ENCODE measurements at places on chromosomes 1 and 21.

- DNase-seq = no peak
- no peaks in the 10 kb centered on the region for H3K27me3 ChIP-seq
- no peaks in the 10 kb centered on the region for H3K36me3 ChIP-seq
- H3K4me3 ChIP-seq = no peak overlapping the region
- no peak overlapping the region for H3K27ac ChIP-seq
Observed at GRCh38 chr1:4965346-4966075, 311.1 kb downstream of the AJAP1 start.

- H3K4me3 ChIP-seq = no peak overlapping the region
- no peak overlapping the region for H3K27ac ChIP-seq
- H3K4me1 ChIP-seq = no peaks in the 10 kb centered on the region
- no peaks in the 10 kb centered on the region for H3K36me3 ChIP-seq
- H3K27me3 ChIP-seq = no peaks in the 10 kb centered on the region
Observed at GRCh38 chr1:150905301-150905700, 18.4 kb downstream of the CTXND2 start.

DNA sequence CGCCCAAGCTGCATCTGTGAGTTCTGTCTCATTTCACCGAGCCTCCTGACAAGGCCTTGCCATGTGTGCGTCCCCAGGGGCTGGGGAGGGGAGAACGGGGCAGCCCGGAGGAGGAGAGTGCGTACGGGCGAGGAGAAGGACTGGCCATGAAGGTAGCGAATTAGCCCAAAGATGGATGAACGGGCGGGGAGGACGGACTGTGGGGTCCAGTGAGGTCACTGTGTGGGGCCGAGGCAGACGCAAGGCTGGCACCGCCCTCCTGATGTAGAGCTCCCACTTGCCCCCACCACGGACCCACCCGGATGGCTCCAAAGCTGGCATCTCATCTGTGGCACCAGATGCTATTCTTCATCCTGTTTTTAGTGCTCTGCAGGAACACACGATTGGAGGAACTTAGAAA lies 330.4 kb downstream of the AJAP1 start:
- H3K27me3 ChIP-seq = no peaks in the 10 kb centered on the region
- H3K36me3 ChIP-seq = no peaks in the 10 kb centered on the region
- H3K27ac ChIP-seq = no peak overlapping the region
- no peak for DNase-seq
- no peak overlapping the region for H3K4me3 ChIP-seq

DNA sequence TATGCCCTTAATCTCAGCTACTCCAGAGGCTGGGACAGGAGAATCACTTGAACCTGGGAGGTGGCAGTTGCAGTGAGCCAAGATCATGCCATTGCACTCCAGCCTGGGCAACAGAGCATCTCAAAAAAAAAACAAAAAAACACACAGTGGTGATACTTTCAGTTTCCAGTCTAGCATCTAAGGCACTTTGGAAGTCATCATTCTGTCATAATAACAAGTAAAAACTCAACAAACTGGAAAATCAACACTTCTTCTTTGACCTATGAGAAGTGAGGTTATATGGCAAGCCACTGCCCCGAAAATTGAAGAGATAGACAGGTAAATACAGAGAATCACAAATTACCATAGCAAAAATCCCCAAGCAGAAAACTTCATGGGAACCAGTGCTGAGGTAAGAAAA lies 51.9 kb downstream of the IL12RB2 start:
- DNase-seq = no peak
- no peaks in the 10 kb centered on the region for H3K36me3 ChIP-seq
- H3K4me3 ChIP-seq = no peak overlapping the region
- no peaks in the 10 kb centered on the region for H3K4me1 ChIP-seq
- no peak overlapping the region for H3K27ac ChIP-seq
